ENCODE measurements at places on chromosomes 6 and 20.
A peak's percentile ranks its signal among the peaks of the same experiment; 100 is the strongest.

DNA sequence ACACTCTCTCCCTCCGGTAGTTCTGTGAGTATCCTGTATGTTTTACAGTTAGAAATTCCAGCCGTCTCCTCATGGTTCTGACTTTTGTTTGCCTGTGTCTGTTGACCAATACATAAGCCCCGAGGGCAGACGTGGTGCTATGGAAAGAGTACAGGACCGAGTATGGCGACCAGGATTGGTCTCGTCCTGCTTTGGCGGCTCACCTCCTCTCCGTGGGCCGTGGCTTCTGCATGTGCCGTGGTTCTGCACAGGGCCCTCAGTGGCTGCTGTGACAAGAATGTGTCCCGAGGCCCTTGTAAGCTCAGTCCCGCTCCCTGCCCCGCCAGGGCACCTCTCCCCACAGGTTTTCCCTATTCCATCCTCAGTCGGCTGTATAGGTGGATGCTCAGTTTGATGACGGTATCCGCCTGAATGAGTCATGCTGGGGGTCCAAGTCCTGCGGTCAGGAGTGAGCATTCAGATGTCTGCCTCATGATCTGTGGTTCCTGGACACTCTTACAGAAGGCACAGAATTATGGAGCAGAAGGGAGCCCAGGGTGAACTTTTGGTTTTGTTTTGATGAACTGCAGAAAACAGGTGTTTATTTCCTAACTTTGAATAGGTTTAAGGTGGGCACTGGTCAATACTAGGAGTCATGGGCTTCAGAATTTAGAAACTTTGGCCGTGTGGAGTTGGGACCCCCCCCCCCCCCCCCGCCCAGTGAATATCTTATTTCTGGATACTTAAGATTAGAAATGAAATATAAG lies 1.2 kb downstream of the ARFGAP1 start:
- DNase-seq: no peak

- DNase-seq: no peak
Measured at GRCh38 chr6:50826037-50826761, 7.5 kb downstream of the TFAP2B start.

DNA sequence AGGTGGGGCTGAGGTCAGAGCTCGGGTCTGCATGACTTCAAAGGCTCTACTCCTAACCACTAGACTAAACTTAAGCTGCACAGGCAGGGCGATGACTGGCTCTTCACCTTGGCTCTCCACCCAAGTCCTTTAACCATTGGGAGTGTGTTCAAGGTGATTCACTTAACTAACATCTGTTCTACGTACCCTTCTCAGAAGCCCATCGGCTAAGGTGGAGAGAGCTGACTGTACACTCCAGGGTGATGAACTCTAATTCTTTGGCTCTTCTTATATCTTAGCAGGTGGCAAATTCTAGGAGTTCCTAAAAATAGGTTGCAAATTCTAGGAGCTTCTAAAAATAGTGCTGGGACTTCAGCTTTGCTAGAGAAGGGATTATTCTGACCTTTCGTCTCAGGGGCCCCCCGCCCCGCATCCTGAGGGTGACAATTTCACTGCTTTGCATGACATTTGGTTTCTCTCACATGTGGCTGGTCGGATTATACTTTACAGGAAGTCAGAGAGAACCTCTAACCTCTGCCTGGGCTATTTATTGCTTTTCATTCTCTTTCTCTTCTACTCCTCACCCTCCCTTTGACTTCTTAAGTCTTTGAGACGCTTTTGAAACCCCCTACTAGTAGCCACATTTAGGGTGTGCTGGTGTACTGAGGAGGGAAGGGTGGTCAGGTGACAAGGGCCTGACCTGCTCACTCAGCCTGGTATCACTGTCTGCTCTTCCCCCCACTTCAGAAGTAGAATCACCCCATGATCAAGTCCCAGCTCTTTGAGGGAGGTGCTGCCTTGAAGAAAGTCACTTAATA lies 55.5 kb downstream of the PRDM1 start:
- no peak for DNase-seq

GRCh38 chr20:12375967-12376366 lies 458.3 kb downstream of the BTBD3 start:
- DNase-seq: no peak

GRCh38 chr6:116472706-116473105 lies 11.5 kb downstream of the CALHM6 start:
- DNase-seq: no peak

DNA sequence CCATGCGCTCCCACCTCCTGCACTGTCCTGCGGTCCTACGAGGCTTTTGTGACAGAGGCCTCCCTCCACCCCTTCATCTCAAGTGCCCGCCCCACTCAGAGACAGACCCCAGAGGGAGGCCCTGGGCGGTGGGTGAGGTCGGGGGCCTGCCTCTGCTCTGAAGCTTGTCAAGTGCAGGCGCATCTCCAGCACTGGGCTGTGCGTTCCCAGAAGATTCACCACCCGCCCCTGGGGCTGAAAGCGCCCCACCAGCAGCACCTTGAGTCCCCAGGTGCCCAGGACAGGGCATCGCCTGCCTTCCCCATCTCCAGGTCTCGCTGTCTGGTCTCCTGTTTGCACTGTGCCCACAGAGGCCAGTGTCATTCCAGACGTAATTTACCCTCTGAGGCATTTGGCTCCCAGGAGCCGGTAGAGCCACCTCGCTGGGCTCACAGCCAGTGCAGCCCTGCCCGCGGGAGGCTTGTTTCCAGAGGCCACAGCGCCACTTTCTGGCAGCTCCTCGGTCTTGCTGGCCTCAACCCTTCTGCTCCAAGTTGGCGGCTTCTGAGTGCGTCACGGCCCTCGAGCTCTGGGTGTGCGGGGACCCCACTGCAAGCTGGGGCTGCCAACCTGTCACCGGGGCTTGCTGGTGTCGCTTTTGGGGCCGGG lies 191.1 kb downstream of the TAF4 start:
- no peak for DNase-seq

- DNase-seq: no peak
Measured at GRCh38 chr6:126907312-126907711, 211.2 kb upstream of the RSPO3 start.

DNA sequence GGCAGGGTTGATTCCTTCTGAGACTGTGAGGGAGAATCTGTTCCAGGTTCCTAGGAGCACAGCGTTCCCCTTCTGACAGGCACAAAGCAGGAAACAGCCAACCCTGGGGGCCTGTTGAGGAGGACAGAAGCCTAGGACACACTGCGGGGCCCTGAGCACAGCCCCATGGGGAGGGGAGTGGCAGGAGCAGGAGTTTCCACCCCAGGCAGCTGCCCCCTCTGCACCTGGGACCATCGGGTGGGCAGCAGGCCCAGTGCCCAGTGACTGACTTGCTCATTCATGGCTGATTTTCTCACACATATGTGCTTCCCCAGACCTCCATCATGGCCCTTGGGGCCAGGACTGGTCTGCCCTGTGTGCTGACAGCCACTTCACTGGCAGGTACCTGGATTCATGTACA lies 6.2 kb upstream of the SLC22A1 start:
- DNase-seq: no peak

DNA sequence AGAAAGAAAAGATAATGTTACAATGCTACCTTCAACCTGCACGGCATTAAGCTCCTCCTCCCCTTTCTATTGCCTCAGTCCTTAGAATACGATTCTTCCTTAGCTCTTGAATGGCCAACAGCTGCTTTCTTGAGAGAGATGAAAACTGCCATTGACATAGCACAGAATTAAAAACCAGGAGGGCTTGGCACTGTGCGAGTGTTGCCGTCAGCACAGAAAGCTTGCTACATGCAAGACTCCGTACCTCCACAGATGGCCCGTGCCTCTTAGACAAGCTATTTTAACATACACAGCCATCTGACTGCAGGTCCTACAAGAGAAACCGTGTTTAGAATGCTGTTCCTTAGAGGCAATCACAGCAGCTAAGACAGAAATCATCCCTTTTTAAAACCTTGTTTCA lies 51.7 kb downstream of the ALDH5A1 start:
- no peak for DNase-seq

GRCh38 chr20:32638848-32639247 lies 34.9 kb downstream of the C20orf203 start:
- no peak for DNase-seq

DNA sequence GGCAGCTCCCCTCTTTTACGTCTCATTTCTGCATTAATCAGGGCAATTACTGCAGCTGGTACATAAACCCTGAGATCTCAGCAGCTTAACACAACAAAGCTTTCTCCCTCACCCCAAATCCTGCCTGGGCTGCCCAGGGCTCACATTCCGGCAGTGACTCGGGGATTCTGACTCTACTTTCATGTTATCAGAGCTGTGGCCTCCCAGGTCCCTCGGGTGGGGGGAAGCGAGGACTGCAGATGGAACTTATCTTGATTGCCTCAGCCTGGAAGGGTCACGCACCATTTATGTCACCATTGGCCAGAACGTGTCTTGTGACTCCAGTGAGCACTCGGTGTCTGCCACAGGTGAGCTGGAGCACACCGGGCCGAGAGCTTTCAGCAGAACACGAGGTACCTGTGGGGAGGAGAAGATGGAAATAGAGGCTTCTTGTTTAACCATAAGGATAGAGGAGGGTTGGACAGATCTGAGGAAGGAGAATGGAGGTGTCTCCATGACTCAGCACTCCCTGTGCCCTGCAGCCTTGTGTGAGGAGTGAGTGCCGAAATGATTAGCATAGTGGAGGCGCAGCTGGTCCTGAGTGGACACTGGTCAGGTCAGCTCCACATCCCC lies 88.5 kb upstream of the EXOC2 start:
- no peak for DNase-seq

DNA sequence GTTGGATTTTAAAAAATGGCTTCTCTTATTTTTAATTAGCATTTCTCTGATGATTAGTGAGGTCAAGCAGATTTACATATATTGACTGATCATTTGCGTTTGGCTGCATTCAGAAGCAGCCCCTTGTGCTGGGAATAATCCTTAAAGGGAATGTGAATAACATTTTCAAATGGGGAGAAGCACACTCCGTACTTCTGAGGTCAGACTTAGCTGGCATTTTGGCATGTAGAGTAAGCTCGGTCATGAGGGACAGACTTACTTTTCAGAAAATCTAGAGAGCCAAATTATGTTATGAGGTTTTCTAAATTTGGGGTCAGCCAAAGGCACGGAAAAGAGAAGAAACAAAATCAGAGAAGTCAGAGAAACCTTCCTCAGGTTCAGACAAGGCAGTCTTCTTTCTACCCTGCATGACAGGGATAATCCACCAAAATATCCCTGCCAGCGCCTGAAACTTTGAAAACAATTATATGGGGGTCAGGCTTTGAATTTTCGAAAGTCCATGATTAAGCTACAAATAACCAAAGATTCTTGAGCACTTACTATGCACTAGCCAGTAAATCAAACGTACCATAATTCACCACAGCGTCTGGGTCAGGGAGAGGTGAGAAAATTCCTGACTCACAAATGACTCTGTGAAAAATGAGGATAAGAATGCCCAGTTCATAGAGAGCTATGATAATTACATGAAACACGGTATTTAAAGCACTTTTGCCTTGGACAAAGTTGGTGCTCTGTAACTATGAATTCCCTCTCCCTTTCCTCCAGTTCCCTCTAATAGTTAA lies 44.9 kb downstream of the ADAT2 start:
- no peak for DNase-seq

- DNase-seq: no peak
Measured at GRCh38 chr20:43667341-43668132, 623 bp downstream of the MYBL2 start.

GRCh38 chr6:110036408-110037302 lies 58.5 kb downstream of the GPR6 start:
- no peak for DNase-seq

GRCh38 chr20:62217913-62218773 lies 1.9 kb downstream of the HRH3 start:
- no peak for DNase-seq

GRCh38 chr6:79869600-79870084 lies 77.7 kb downstream of the ELOVL4 start:
- peak; percentile 61 for DNase-seq

DNA sequence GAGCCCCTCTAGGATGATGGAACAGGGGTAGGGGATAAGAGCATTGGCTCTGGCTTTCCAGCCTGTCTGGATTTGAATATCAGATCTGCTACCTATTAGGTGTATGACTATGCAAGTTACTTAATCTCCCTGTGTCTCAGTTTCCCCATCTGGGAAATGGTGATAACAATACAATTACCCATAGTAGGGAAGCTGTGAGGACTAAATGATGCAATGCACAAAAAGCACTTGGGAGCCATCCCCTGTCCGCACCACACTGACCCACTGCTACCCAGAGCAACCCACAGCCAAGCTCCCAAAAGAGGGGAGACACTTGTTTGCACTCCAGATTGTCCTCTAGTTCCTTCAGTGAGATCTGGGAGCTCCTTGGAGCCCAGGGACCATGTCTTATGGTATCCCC lies 30.1 kb downstream of the C6orf132 start:
- DNase-seq: no peak

GRCh38 chr6:49264909-49265308 lies 198.1 kb downstream of the MMUT start:
- DNase-seq: no peak

Measured in activated CD8-positive, alpha-beta memory T cell treated with anti-CD3 and anti-CD28 coated beads for 1 hour (primary cell).